Activated naive CD8-positive, alpha-beta T cell treated with anti-CD3 and anti-CD28 coated beads for 36 hours (primary cell): ENCODE measurements at places on chromosomes 2 and 18.

DNA sequence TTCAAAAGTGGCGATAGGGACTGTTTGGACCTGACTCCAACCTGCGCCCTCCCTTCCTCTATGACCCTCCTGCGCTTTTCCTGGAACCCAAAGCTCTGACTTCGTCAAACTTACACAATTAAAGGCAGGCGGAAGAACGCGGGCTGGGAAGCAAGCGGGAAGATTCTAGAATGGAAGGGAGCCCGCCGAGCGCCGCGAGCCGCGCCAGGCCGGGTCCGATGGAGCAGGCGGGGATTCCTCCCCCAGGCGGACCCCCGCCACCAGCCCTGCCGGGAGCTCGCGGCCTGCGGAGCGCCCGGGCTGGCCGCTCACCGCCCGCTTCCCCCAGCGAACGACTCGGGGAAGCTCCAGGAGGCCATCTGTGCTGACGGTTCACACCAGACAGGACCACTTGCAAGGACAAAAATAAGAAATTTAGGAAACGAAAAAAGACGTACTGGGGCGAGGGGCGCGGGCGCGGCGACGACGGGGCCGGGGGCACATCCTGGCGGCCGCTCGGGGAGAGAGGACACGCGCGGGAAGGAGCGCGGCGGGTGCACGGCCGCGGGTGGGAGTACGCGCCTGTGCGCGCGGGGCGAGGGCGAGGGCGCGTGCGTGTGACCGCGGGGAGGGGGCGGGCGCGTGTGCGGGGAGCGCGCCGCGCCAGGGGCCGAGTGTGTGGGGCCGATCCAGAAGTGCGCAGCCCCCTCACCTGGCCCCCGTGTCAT is 1.1 kb upstream of the SALL3 start:
- no peak for DNase-seq

GRCh38 chr2:152490686-152491455 is 155.9 kb downstream of the FMNL2 start:
- DNase-seq = no peak

GRCh38 chr2:2901384-2902345 is 476.0 kb downstream of the EIPR1 start:
- DNase-seq = no peak

DNA sequence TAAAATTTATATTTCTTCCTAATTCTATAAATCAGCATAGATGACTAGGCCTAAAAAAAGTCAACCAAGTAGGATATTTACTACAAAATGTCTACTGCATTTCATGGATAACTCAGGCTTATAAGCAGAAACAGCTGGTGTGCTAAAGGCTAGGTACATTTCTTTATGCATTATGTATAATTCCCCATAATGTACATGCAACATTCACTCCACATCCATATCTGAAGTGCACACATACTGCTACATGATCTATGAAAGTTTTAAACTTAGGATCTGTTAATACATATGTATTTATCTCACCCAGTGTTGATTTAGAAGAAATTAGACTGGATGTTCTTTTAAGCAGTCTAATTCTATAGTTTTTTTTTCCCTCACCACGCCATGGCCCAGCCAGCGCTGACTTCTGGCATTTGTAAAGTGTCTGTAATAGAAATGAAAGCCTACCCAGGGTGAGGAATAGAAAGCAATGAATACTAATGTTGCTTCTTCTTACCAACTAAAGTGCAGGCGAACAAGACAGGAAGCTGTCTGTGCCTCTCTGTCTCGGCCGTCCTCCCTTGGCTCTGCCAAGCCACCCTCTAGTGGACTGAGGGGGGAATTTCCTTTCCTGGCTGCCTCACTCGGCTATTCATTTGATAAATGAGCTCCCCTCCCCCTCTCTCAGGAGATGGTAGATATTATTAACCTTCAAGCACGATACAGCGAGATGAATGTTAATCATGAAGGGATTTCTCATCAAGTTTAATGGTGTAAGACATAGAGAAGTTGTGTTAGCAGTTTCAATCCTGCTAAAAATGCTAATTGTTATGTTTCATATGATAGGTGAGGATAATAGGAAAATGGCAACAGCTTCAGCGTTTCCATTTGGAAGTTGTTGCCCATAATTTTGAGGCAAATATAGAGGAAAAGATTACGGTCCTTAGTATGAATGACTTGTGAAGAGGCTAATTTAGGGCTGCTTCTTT is 384.5 kb downstream of the MTX2 start:
- DNase-seq = peak; percentile 46

GRCh38 chr2:30267161-30267975 is 36.0 kb downstream of the LBH start:
- DNase-seq = peak; percentile 49

- DNase-seq = no peak
Observed at GRCh38 chr2:240451108-240451611, 15.7 kb downstream of the GPC1 start.

DNA sequence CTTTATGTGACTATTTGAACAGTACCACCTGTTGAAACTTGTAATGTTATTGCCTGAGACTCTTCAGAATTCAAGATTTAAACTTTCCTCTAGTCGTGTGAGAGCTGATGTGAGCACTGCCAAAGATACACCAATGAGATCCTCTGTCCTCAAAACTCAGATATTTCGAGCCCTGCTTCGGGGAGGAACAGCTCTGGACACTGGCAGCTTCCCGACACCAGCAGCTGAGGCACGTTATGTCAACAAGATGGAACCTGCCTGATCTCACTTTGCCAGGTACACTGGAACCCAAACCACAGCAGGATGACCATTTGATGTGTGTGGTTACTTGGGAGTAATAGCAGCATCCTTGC is 319.9 kb upstream of the RBMS1 start:
- DNase-seq = no peak

- no peak for DNase-seq
Observed at GRCh38 chr18:72674710-72675109, 130.6 kb upstream of the CBLN2 start.

GRCh38 chr18:26746398-26746797 is 119.1 kb downstream of the AQP4 start:
- no peak for DNase-seq

DNA sequence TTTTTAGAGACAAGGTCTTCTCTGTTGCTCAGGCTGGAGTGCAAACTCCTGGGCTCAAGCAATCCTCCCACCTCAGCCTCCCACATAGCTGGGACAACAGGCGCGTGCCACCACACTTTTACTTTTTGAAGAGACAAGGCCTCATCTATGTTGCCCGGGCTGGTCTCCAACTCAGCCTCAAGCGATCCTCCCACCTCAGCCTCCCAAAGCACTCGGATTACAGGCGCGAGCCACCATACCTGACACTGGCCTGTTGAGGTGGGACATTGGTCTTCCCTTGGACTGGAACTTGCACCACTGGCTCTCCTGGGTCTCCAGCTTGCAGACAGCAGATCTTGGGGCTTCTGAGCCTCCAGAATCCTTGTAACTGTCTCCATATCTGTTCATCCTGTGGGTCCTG is 75.6 kb downstream of the NDUFA10 start:
- no peak for DNase-seq

- no peak for DNase-seq
Observed at GRCh38 chr2:105324101-105324500, 5.4 kb downstream of the TGFBRAP1 start.
